ENCODE measurements at places on chromosomes 2 and 18.

DNA sequence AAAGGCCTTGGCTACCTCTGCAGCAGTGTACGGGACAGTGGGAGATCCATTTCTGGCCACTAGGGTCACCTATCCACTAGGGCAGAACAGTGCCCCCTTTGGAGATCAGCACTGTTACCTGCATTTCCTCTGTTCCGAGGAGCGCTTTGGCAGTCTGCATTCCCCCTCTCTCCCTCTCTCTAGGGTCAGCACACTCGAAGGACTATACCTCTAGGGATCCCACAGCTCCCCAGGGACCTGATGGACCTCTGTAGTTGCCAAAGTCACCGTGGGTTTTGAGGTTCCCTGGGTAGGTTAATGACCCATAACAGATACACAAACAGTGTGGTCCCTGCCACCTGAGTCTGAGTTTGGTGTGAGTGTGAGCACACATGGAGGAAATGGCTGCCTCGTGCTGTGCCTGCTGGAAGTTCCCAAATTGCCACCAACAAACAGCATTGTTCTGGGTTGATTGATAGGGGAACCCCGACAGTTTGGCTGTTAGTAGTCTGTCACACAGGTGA is 99.8 kb upstream of the VWC2L start:
- no peak for DNase-seq

DNA sequence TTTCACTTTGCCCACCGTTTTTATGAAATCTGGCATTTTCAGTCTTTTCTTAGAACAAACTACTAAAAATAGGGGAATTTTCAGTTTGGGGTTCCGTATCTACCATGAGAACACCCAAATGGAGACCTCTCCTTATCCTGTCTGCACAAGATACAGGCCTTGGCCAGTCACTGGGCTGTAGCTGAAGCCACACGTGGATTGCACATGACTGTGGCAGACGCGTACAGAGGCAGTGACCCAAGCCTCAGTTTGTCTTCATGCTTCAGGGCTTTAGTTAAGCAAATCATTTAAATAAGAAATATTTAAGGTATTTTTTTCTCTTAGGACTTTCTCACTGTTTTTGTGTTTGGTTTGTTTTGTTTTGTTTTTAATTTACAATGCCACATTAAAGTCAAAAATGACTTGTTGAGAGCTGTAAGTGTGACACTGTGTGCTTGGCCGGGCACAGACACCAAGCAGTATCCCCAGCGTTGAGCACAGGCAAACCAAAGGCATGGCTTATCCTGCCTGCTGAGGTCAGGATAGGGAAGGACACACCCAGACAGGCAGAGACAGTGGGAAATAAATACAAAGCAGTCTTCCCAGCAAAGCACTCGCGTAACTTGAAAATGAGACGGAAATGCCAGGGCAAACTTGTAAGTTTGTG is 53.3 kb downstream of the TRAPPC12 start:
- no peak for DNase-seq

DNA sequence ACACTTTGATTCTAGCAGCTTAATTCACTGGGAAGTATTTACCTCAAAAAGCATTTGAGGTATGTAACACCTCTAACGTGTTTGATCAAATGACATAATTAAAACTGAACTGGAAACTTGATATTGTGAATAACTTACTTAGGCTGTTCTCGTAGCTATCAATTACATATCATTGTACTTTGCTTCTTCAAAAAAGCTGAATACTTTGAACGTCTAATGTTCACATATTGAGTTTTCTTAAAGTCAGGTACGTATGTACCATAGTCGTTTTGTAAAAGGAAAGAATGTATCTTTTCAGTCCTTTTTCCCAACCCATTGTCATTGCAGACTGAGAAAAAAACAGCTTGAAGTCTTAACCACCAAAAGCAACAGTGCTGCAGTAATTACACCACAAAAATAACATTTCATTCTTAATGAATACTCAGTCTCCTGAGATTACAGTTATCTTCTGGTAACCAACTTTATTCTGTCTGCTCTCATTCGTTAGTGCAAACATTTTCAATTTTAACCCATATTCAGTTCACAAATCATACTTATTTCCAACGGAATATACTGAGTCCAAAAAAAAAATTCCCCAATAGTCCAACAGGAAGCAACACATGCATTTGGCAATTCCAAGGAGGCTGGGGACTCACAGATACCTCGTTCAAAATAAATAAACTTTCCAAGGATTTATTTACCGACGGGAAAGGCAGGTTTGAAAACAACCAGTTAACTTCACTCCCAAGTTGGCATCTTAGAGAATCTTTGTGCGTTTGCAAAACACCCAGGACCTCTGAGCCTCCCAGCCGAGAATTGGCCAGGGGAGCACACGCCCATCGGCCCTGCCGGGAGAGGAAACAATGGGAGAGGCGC is 1.1 kb downstream of the CHN1 start:
- no peak for DNase-seq

DNA sequence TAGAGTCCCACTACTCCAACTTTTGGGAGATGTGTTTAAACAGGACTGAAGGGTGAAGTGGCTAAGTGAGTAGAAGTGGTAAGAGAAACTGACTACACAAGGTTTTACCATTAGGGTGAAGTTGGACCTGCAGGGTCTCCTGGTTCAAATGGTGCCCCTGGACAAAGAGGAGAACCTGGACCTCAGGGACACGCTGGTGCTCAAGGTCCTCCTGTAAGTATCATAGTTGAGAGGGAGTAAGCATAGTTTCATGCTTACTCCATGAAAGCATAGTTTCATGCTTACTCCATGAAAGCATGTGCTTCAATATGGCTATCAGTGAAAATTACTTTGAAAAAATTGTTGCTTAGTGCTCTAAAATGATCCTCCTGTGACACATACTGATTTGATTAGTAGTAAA is 19.1 kb downstream of the COL3A1 start:
- DNase-seq, result no peak

- no peak for DNase-seq
Measured at GRCh38 chr2:161979490-161979889, 94.5 kb downstream of the DPP4 start.

- no peak for DNase-seq
Measured at GRCh38 chr2:11393711-11394236, 49.3 kb upstream of the ROCK2 start.

DNA sequence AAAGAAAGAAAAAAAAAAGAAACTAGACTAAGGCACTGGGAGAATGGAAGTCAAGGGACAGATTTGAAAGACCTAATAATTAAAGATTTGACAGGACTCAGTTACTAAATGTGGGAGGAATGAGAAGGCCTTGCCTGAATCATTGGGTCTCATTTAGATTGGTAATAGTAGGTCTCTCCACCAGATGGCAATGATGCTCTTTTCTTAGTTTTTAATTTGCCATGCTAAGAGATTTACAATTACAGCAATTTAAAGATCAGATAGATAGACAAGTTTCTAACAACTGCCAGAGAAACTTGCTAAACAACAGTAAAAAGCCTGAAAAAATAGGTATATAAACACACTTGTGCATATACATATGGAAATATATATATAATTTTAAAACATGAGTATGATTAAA is 153.0 kb downstream of the TMEM247 start:
- no peak for DNase-seq

GRCh38 chr2:217189747-217190146 is 329.9 kb upstream of the TNP1 start:
- DNase-seq, result no peak

- DNase-seq, result no peak
Measured at GRCh38 chr2:167697948-167698347, 549.4 kb downstream of the STK39 start.
